C1 segment of cervical spinal cord (tissue), 14 donors: ENCODE measurements at places on chromosomes 11 and 22.
A peak's percentile ranks its signal among the peaks of the same experiment; 100 is the strongest.

DNA sequence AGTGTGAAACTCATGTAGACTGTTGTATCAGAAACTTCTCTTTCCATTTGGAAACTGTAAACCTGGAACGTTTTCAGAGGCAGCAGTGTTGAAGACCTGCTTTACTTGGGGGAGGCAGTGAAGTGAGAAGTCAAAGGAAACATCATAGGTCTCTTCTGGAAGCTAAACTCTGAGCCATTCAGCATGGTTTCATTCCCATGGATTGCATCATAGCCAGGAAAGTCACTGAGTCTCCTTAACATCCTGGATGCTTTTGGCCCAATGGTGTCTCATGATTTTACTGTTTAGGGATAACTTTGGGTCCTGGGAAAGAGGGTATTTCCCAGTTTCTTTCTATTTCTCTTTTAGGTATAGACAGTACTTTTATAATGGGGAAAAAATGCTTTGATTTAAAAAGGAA, 153.2 kb upstream of the E2F8 start:
- DNase-seq: no peak

GRCh38 chr22:18114495-18114894, 3.9 kb downstream of the TUBA8 start:
- DNase-seq: no peak

GRCh38 chr22:37377927-37378326, 49.4 kb downstream of the ELFN2 start:
- no peak for DNase-seq

DNA sequence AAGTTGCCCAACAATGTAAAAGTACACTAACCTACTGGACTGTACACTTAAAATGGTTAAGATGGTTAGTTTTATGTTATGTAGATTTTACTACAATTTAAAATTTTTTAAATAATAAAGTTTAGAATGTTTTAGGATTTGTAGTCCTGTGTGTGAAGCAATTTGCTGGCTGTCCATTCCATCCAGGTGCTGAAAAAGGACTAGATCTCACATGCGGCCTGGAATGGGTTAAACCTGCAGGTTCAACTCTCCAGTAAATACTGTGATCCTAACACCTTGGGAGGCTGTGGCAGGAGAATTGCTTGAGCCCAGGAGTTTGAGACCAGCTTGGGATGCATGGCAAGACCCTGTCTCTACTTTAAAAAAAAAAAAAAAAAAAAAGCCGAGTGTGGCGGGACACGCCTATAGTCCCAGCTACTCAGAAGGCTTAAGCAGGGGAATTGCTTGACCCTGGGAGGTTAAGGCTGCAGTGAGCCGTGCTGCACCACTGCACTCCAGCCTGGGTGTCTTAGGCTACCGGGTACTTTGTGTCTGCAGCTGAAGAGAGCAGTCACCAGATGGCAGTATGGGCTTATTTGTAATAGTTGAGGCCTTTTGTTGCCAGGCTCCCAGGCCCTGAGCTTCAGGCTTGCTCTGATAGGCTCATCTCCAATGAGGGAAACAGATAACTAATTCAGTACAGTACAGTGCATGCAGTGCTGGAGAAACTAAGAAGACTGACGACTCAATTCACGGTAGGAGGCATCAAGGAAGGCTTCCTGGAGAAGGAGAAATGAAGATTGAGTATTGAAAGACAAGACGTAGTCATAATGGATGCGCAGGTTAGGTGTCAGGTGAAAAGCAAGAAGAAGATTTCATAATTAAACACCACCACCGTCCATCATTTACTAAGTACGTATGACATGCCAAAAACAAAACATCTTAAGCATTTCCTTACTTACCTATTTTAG, 64.7 kb upstream of the ASPHD2 start:
- DNase-seq: peak; percentile 1

- no peak for DNase-seq
Measured at GRCh38 chr22:46125311-46125710, 25.0 kb upstream of the PPARA start.

DNA sequence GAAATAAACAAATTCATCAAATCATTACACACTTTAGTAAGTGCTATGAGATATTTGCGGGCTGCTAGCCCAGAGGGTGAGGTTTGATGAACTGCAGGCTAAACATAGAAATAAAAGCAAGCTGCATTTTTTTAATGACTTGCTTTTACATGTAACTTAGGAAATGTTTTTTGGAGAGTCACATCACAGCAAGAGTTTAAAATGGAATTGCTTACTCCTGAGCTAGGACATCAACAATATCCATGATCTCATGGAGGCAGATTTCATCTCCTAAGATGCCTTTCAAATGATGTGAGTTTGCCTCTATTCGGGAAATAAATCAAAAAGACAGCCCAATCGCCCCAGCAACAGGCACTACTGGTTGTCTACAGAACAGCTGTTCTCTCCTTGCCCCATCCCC, 73.4 kb upstream of the CD44 start:
- no peak for DNase-seq
